ENCODE measurements at places on chromosomes 1 and 21.

DNA sequence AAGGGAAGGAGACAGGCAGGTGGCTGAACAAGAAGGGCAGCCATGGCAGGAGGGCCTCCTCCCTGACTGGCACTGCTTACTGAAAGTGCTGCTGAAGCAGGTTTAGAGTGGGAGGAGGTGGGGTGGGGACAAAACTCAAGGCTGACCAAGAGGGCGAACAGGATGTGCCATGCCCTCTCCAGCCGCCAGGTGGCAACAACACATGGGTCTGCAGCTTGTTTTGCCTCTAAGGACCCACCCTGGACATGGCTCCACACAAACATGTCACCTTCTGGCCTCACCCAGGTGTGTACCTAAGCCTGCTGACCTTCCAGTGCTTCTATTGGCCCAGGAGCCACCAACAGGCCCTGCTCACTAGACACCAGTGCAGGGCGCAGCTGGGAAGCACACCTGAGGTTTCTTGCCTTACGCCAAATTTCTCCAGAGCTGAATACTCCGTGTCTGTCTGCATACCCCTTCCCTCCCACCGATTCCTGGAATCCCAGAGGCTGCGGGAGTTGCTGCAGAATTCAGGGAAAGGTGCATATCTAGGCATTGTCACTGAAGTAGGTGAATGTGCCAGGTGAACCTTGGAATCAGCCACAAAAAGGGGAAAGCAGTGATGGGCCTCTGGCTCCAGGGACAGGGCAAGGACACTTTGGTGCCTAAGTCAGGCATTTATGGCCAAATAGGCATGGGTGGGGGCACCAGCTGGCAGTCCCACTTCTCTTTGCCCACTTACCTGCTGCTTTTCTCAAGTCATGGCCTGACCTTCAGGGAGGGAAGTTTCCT is 5.3 kb downstream of the PSRC1 start:
- DNase-seq = peak; percentile 36

DNA sequence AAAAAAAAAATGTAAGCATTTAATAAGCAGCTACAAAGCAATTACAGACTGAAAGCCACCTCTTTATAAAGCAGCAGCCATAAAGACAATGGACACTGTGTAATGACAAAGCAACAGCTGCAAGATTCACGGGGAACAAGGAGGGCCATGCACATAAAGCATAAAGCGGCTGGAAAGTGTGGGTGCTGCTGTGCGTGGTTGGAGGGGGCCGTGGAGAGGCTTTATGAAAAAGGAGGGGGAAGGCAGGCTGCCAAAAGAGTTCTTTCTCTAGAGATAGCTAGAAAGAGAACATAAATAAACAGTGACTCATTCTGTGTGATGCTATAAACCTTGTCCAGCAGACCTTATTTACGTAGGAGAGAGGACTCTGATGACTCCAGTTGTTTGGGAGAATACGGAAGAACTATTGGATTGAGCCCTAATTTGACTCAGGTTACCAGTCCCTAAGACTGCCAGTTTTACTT is 49.3 kb downstream of the ADAMTS1 start:
- no peak for DNase-seq

GRCh38 chr1:18955441-18956192 is 859 bp downstream of the IFFO2 start:
- DNase-seq = no peak

GRCh38 chr1:24206083-24206464 is 19.0 kb upstream of the IFNLR1 start:
- DNase-seq = no peak
